Activated naive CD4-positive, alpha-beta T cell treated with anti-CD3 and anti-CD28 coated beads, Interleukin-2, amount 10 ng/mL, durations not matched to agents 7 days and 5 days (primary cell): ENCODE measurements at places on chromosomes 4 and X.

DNA sequence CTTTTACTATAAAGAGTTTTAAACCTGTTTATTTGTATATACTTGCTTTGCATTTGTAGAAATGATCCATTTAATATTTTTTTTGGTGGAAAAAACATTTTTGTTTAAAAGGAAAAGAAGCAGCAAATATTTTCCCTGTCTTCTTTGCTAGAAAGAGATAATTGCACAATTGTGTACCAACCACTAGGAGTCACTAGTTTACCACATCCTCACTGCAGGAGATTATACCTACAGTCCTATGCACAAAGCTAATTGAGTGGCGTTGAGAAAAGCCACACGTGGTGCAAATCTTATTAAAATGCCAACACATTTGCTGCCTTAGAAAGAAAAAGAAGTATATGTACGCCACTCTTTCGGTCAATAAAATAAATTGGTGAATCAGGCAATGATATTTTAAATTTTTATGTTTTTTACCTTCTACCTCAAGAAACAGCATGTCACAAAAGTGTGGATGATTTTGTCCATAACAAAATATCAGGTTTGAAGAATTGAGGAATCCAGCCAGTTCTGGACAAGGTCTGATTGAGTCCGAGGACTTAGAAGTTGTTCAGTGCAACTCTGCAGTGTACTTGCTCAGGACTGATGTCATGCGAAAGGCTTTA is 102.9 kb downstream of the GRXCR1 start:
- H3K4me1 ChIP-seq: no peaks in the 10 kb centered on the region
- H3K4me3 ChIP-seq: no peak overlapping the region
- no peak for DNase-seq
- H3K36me3 ChIP-seq: no peaks in the 10 kb centered on the region

- H3K4me3 ChIP-seq: no peak overlapping the region
- no peaks in the 10 kb centered on the region for H3K4me1 ChIP-seq
- H3K27ac ChIP-seq: no peak overlapping the region
- DNase-seq: no peak
- no peaks in the 10 kb centered on the region for H3K36me3 ChIP-seq
Measured at GRCh38 chr4:113026556-113026955, 22.9 kb upstream of the ANK2 start.

GRCh38 chr4:176065435-176066291 is at the start of gene WDR17:
Gene WDR17 (plus strand): TSS chr4:176065841. CDS start chr4:176111581, 45,740 bp downstream.
- peak; percentile 83 for DNase-seq
- H3K27me3 ChIP-seq: peaks cover 20% of the 10 kb centered on the region
- peaks cover 11% of the 10 kb centered on the region for H3K4me1 ChIP-seq
- H3K4me3 ChIP-seq: peak within 1 kb of the TSS; percentile 75

- no peaks in the 10 kb centered on the region for H3K4me1 ChIP-seq
- no peak for DNase-seq
- no peaks in the 10 kb centered on the region for H3K27me3 ChIP-seq
- H3K36me3 ChIP-seq: no peaks in the 10 kb centered on the region
Measured at GRCh38 chr4:106565727-106566126, 197.1 kb upstream of the GIMD1 start.

DNA sequence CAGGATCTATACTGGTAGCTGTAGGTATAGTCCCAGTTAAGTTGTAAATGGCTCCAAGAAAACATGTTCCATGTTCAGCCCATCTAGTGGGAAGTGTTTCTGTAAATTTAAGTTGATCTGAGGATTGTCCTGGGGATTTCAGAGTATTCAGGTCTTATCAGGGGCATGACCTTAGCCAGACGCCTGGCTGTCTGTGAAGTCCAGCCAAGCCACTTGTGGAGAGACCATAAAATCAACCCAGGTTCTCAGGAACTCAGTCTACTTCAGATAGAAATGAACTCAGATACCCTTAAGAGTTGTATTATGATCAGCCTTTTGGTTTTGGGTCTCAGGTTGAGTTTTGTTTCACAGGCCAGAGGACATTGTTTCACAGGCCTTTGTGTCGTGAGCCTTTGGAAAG is 95.9 kb downstream of the EGF start:
- no peaks in the 10 kb centered on the region for H3K36me3 ChIP-seq
- H3K4me1 ChIP-seq: peaks cover 2% of the 10 kb centered on the region
- no peak overlapping the region for H3K27ac ChIP-seq
- H3K27me3 ChIP-seq: peaks cover 10% of the 10 kb centered on the region

DNA sequence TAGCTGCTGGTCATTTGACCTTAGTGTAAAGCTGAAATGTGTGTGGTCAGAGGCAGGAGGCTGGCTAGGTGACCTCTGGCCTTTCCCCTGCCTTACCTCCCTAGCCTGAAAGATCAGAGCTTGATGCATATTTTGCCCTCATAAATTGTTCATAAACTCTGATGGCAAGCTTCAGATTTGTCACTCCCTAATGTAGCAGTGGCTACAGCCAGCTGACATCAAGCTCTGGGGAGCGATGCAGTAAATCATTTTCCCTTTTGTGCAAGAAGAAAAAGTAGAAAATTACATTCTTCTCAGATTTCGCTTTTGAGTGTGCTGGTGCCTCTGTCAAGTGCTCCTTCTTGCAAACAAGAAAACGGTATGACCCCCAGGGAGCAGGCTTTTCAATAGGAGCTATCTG is 87.7 kb upstream of the MAGEA4 start:
- H3K27me3 ChIP-seq: no peaks in the 10 kb centered on the region
- no peak for DNase-seq
- no peaks in the 10 kb centered on the region for H3K36me3 ChIP-seq
- no peaks in the 10 kb centered on the region for H3K4me1 ChIP-seq
- H3K4me3 ChIP-seq: no peak overlapping the region

GRCh38 chrX:2521092-2521926 is 20.5 kb upstream of the DHRSX start:
- no peak overlapping the region for H3K4me3 ChIP-seq
- no peak for DNase-seq
- peaks cover 11% of the 10 kb centered on the region for H3K27me3 ChIP-seq
- H3K4me1 ChIP-seq: no peaks in the 10 kb centered on the region
- H3K36me3 ChIP-seq: no peaks in the 10 kb centered on the region
- no peak overlapping the region for H3K27ac ChIP-seq

- peaks cover 9% of the 10 kb centered on the region for H3K4me1 ChIP-seq
- no peak overlapping the region for H3K4me3 ChIP-seq
- no peak overlapping the region for H3K27ac ChIP-seq
- H3K36me3 ChIP-seq: no peaks in the 10 kb centered on the region
Measured at GRCh38 chr4:54276641-54277430, 47.7 kb downstream of the PDGFRA start.

DNA sequence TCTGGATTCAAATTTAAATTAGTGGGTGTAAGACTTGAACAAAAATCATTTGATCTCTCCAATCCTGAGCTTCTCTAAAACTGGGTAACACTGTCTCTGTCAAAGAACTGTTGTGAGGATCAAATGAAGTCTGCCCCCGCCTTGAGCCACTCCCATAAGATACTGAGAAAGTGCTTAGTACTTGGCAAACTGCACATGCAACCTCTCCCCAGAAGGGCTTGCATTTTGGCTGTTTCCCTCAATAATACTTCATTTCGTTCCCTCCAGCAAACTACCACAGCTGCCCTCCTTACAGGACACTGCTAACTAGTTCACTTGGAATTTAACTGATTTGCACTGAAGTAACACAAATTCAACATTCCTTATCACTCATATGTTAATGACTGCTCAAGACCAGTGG is 79.8 kb downstream of the APBB2 start:
- H3K4me1 ChIP-seq: no peaks in the 10 kb centered on the region
- H3K27ac ChIP-seq: no peak overlapping the region
- no peaks in the 10 kb centered on the region for H3K36me3 ChIP-seq
- no peaks in the 10 kb centered on the region for H3K27me3 ChIP-seq

GRCh38 chrX:652341-652741 is 21.8 kb downstream of the SHOX start:
- H3K4me1 ChIP-seq: no peaks in the 10 kb centered on the region
- no peak overlapping the region for H3K27ac ChIP-seq
- H3K4me3 ChIP-seq: no peak overlapping the region
- H3K27me3 ChIP-seq: no peaks in the 10 kb centered on the region
- no peaks in the 10 kb centered on the region for H3K36me3 ChIP-seq

DNA sequence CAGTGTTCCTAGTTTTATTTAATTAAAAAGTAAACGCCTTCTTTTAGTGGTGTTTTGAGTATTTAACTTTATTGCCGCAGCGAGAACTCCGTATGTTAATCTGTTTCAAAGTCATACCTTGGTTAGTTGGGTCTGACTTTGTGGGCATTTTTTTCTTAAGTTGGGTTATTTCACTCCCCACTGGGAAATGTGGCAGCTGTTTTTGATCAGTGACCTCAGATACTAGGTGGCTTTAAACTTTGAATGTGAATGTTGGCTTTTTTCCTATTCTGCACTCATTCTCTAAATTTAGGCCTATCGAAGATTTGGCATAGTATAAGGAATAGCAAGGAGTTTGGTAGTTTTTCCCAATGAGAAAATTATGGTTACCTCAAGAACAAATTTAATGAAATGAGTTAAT is 85.9 kb downstream of the FIP1L1 start:
- no peaks in the 10 kb centered on the region for H3K27me3 ChIP-seq
- peaks cover 30% of the 10 kb centered on the region for H3K36me3 ChIP-seq
- H3K27ac ChIP-seq: no peak overlapping the region
- no peaks in the 10 kb centered on the region for H3K4me1 ChIP-seq
- H3K4me3 ChIP-seq: no peak overlapping the region
- no peak for DNase-seq

DNA sequence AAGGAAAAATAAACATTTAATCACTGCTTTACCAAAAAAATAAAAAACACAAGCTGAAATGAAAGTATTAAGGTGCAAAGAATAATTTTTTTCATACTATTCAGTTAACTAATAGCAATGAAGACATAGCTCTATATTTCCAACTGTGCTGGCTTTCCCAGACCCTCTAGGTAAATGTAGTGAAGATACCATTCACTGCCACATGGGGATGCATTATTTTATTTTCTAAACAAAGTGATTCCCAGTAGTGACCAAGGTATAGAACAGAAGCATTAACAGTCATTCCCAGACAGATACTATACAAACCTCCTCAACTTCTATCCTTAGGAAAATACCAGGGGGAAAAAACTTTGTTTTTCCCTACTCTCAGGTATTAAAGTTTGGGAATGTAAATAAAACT is 39.4 kb downstream of the ANTXR2 start:
- H3K27ac ChIP-seq: no peak overlapping the region
- peaks cover 45% of the 10 kb centered on the region for H3K4me1 ChIP-seq
- DNase-seq: no peak
- H3K27me3 ChIP-seq: no peaks in the 10 kb centered on the region
- no peak overlapping the region for H3K4me3 ChIP-seq

DNA sequence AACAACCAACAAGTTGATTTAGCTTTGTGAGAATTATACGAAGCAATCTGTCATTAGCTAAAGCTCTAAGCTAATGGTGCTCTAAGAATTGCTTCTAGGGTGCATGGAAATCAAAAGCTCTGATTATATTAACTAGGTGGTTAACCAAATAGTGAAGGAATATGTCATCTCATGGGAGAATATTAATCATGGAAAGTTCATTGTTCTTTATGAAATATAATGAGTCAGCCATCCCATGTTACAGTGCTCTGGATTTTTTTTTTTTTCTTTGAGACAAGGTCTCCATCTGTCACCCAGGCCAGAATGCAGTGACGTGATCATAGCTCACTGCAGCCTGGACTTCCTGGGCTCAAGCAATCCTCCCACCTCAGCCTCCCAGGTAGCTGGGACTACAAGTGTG is 10.5 kb downstream of the DCAF8L2 start:
- DNase-seq: no peak
- H3K4me1 ChIP-seq: no peaks in the 10 kb centered on the region
- no peaks in the 10 kb centered on the region for H3K36me3 ChIP-seq
- H3K27ac ChIP-seq: no peak overlapping the region

DNA sequence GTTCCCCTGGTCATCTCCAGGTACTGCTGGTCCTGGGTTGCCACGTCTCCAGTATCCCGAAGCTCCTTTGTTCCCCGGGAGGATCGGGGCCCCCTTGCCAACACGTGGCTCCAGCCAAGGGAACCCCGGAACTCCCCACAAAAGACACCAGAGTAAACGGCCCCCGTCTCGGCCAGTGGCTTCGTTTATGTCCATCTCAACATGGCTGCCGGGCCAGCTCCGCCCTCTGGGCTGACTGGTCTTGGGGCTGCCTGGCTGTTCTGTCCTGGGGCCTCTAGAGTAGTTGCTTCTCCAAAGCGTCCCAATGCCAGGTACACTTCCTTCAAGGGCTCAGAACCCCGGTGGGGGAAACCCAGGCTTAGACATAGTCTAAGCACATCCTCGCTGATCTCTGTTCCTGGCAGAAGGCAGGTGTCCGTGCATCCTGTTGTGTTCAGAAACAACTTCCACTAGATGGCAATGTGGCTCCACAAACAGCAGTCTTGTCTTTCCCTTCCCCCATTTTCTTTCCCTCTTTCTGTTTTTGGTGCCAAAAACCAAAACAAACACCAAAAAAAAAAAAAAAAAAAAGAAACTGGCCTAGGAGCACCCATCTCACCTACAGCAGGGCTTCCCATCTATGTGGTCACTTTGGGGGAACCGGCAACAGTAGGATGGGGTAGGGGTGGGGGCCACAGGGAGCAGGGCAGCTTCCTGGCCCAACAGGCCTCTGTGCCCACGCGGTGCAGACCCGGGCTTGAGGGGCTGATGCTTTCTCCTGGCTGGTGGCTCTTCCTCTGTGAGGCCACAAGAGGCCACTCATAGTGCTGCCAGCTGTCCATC is 35.3 kb downstream of the NBDY start:
- H3K4me1 ChIP-seq: peaks cover 58% of the 10 kb centered on the region
- H3K27ac ChIP-seq: peak overlapping the region; percentile 95
- peaks cover 13% of the 10 kb centered on the region for H3K36me3 ChIP-seq
- peak overlapping the region; percentile 66 for H3K4me3 ChIP-seq
- DNase-seq: peak; percentile 76
